ENCODE measurements at places on chromosomes 6 and 20.

DNA sequence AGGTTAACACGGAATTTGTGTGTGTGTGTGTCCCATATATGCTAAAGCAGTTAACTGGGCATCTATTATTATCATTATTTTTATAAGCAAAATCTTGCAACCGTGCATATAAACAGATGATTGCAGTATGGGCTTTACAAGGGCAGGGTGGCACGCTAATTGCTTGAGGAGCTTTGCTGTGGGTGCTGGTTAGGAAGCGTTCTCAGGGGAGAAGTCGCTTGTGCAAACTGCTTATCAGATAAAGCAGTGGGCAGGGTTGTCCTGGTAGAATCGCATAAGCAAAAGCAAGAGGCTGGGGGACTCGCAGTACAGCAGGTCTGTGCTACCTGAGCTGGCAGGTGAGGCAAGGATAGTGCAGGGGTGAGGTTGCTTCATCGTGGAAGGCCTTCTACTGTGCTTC is 9.7 kb upstream of the CCN6 start:
- no peak for DNase-seq

DNA sequence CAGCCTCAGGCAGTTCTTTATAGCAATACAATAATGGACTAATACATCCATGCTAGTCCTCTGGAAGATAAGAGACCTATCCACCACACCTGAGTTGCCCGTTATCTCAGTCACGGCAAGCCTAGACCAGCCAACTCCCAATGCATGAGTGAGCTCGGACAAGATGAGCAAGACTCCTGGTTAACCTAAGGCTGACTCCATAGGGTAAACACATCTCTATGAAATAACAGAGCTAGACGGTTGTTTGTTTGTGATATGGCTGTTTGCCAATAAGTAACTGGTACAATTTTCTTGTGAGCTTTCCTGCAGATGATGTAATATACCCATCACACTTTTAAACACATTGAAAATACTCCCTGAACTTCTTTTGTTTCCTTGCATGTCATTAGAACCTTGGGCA is 70.6 kb upstream of the PHACTR1 start:
- DNase-seq: no peak

GRCh38 chr6:27809067-27809938 is 102.9 kb downstream of the OR2B2 start:
- no peak for DNase-seq

DNA sequence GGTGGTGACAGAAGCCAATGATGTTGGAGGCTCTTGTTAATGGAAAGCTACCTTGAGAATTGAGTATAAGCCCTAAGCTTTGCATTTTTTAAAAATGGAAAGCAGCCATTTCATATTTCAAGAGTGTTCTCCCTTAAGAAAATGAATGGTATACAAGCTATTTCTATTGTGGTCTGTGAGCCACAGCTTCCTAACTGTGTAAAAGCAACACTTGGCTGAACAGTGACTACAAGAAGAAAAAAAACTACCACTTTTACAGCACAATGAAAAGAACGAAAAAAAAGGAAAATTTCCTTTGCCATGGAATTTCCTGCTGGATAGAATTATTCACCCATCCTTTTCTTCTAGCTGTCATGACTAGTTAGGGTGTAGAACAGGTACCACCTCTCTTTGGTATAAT is 397.1 kb upstream of the BTBD3 start:
- DNase-seq: no peak

DNA sequence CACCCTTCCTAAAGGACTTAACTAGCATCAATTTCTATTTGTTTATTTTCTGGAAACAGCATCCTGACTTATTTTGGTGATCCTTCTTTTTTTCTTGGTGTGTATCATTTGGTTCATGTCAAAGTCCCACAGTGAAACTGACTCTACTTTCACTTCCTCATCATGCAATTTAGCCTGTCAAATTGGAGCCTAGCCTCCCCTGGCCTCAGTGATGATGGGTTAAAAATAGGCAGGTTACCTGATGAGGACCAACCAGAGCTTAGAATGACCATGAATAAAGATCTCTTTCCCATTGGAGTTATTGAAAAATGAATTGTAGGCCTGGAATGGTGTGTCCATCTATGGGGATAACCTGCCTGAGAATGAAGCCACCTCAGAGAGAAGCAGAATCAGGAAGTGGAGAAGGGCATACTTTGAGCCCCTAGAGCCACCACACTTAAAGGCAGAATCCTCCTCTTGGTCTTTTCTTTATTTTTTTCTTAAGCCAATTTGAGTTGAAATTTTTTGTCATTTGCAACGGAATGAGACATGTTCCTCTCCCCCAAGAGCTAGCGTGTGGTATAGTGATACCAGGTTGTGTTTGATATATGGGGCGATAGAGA is 105.6 kb downstream of the BTBD3 start:
- no peak for DNase-seq

DNA sequence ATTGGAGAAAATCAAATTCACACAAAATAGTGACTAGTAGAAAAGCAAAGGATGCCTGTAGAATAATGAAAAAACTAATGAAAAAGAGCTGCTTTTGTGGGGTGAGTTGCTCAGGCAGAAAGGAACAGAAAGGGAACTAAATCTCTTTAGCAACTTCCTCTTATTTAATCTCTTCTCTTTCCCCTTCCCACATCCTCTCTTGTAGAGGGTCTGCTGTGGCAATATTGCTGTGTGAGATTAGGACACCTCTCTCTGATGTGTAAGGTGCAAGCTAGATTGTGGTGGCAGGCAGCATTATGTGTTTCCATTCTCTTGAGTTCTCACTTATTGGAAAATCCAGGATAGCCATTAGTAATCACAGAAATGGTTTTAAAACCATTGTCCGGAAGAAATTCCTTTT is 49.7 kb downstream of the SYNE1 start:
- no peak for DNase-seq

GRCh38 chr6:167987396-167988153 is 9.9 kb upstream of the KIF25 start:
- peak; percentile 35 for DNase-seq

DNA sequence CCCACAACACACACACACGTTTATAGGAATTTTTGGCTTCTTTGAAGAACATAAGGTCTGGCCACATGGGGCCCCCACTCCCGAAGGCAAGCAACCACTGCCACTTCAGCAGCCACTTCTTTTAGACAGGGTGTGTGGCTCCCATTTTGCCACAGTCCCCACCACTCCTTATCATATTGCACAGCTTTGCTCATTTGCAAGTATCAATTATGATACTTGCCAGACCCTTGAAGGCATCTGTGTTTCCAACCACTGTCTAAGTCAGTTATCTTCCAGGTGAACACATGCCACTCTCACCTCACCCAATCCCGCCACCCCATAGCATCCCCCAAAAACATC is 73.1 kb downstream of the NOL4L start:
- no peak for DNase-seq

DNA sequence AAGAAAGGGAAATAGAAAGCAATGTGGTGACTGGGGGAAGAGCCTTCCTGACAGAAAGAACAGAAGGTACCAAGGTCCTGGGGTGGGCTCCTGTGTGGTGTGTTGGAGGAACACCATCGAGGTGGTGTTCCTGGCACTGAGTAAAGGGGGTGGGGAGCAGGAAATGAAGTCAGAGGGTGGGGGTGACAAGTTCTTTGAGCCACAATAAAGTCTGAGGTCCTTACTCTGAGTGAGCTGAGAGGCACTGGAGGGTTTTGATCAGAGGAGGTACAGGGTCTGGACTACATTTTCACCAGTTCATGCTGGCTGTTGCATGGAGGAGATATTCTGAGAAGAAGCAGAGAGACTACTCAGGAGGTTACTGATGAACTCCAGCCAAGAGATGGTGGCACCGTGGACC is 198.2 kb downstream of the GMPR start:
- no peak for DNase-seq

DNA sequence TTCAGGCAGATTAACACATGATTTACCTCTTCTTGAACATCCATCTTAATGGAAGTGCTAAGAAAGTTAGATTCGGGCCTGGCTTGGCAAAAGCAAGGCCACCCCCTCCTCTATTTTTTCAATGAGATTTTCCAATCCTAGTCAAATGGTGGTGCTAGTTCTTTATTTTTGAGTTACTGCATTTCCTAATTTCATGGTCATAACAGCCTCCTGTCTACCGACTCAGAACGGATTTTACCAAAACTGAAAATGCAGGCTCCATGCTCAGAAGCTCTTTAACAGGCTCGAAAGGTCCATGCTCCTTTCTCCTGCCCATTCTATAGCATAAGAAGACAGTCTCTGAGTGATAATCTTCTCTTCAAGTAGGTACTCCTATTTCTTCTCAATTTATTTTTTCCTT is 117.2 kb upstream of the ESR1 start:
- no peak for DNase-seq

DNA sequence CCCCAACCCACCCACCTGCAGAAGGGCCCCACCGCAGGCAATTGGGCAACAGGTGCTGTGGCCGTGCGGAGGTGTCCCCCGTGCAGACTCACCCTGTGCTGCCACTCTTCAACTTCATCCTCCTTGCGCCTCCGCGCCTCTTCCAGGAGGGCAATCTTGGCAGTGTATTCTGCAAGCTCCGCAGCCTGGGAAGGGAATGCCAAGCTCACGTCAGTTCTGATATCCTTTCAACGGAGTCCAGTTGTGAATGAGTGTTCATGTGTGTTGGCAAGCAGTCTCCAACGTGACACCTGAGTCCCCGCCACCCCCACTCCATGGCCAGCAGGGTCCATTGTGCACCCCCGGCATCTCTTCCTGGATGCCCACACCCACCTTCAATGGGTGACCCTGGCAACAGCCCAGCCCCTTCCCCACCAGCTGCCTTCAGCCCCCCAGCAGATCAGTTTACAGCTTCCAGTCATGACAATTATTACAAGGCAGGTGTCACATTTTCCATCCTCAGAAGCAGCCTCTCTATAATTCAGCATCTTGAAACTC is 49.9 kb downstream of the EZR start:
- no peak for DNase-seq

DNA sequence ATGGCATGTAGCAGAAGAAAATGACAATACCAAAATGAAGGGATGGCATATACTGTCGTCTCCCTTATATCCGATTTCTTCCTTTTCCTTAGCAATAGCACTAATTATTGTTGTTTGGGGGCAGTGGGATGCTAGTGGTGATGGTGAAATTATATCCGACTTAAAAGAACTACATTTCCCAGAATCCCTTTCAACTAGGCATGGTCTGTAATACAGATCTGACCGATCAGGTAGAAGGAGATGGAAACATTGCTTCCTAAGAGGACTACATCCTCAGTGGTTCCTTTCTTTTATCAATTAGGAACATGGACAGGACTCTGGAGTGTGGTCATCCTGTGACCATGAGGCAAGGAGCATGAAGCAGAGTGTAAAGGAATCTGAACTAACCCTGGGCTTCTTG is 532.6 kb downstream of the CBLN4 start:
- DNase-seq: no peak

DNA sequence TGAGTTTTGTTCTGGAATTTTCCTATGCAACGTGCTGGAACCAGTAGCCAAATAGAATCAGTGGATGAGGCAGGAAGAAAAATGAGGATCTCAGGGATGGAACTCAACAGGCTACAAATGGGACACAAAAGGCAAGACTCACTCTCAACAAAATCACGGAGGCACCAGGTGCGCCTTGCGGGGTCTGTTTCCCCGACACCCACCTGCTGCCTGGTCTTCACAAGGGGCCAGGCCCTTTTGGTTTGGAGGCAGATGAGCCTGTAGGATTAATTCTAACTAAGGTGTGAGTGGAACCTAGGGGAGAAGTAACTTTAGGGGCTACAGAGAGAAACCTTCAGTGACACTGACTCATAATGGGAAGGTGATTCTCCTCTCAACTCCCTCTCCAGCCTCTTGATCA is 56.5 kb downstream of the ZNF831 start:
- no peak for DNase-seq

DNA sequence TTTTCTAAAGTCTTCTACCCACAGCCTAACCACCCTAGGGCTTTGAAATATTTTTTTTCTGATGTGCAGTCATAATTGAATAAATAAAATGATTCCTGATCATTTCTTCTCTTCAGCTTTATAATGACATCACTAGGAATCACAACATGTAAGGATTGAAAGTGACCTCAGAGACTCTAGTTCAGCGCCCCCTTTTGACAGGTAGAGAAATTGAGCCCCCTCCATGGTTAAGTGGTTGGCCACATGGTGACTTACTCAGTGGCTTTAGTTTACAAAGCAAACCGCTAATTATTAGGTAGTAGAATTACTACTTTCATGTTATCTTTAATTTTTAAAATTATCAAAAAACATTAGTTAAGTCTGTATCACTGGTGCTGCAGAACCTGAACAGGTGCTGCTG is 13.3 kb upstream of the SLC2A12 start:
- DNase-seq: peak; percentile 35

DNA sequence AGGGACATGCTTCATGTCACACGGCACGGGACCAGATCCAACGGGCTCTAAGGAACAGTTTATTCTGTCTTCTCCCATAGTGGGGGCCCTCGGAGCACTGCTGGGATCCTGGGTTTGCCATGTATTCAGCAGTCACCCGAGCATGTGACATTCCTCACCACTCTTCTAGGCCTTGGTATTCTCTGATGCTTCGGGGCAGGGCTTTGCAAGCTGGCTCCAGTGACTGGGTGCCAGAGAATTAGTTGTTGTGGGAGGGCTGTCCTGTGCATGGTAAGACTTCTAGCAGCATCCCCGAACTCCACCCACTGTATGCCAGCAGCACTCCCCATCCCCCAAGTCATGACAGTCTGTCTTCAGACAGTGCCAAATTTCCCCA is 5.4 kb downstream of the CCN5 start:
- DNase-seq: peak; percentile 81

DNA sequence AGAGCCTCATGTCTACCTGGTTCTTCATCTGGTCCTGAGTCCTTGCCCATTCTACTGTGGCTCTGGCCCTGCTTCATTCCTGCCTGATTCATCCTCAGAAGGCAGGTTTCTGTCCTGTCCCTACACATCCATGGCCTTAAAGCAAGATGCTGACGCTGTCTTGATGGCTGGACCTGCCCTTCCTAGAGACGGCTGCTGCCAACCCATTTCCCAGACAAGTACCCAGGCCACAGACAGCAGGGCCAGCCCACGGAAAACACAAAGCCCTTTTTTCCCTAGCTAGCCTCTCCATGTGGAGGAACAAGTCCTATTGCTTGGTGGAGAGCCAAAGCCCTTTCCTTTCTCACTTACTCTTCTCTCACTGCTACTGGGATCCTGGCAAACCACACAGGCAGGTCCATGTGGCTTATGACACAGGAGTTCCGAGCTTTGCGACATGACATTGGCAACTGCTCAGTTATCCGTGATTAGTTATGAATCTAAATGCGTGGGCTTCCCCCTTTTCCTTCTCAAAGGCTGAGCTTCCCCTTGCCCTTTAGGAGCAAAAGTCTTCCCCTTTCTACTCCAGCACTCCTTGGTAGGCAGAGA is 72.9 kb downstream of the SLC22A3 start:
- DNase-seq: no peak

GRCh38 chr6:38150021-38150420 is 330.5 kb downstream of the ZFAND3 start:
- no peak for DNase-seq

- DNase-seq: no peak
Measured at GRCh38 chr6:164246082-164246481, 831.6 kb downstream of the QKI start.

- peak; percentile 92 for DNase-seq
Measured at GRCh38 chr6:111604259-111605099, 1.2 kb downstream of the TRAF3IP2 start.

- DNase-seq: no peak
Measured at GRCh38 chr6:158958504-158959386, 41.3 kb downstream of the RSPH3 start.
